Tibial artery (tissue), 4 donors: ENCODE measurements at places on chromosomes 1 and 21.
A peak's percentile ranks its signal among the peaks of the same experiment; 100 is the strongest.

DNA sequence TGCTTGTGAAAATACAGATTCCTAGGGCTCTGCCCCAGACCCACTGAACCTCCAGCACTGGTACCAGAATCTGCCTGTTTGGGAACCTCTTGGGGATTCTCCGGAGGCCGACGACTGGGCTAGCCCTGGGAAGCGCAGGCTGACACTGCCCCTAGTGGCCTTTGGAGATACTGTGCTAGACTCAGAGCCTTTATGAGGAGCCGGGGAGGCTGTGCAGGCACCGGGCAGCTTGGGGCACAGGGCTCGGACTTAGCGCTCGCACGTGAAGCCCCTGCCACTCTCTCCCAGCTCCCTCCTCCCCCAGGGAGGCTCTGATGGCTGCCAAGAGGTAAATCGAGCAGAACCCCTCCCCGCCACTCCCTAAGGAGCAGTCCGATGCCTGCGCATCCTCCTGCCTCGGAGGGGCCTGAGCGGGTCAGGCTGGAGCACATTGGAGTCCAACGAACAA lies 144.6 kb upstream of the TNR start:
- peak; percentile 39 for DNase-seq

GRCh38 chr1:8646189-8646588 lies 171.3 kb downstream of the RERE start:
- no peak for DNase-seq

DNA sequence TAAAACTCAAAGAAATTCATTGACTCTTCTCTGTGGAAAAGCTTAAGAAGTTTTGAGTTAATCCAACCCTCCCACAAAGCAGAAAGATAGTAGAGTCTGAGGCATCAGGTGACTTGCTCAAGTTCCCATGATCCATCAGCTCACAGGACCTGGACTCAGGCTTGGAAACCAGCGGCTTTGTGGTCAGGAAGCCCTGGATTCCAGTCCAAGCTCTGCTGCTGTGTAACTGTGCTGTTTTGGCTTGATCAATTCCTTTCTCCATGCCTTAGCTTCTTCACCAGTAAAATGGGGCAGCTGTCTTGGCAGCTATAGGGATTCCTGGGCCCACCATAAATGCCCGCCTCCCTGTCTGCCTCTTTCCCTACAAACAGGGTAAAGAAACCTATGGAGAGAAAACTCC lies 180.2 kb downstream of the HIVEP3 start:
- no peak for DNase-seq

- no peak for DNase-seq
Measured at GRCh38 chr21:41670056-41670805, 96.6 kb downstream of the RIPK4 start.

DNA sequence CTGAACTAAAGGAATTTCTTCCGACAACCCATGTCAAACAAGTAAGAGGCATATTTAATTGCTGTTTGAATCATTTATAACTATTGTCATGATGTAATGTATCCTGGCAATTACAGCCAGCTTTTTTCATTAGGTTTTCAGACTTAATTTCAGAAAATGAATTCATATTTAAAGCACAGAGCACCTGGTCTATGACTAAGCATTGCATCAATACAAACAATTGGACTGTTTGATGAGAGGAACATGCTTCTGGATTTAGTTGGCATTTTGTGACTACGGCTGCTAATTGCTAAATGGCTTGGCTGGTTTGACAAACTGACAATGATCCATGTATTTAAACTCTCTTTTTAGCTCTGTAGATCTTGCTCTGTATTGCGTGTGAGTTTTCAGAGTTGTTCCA lies 853.4 kb downstream of the NCAM2 start:
- DNase-seq: no peak

- no peak for DNase-seq
Measured at GRCh38 chr1:205199931-205200299, 11.6 kb downstream of the DSTYK start.

DNA sequence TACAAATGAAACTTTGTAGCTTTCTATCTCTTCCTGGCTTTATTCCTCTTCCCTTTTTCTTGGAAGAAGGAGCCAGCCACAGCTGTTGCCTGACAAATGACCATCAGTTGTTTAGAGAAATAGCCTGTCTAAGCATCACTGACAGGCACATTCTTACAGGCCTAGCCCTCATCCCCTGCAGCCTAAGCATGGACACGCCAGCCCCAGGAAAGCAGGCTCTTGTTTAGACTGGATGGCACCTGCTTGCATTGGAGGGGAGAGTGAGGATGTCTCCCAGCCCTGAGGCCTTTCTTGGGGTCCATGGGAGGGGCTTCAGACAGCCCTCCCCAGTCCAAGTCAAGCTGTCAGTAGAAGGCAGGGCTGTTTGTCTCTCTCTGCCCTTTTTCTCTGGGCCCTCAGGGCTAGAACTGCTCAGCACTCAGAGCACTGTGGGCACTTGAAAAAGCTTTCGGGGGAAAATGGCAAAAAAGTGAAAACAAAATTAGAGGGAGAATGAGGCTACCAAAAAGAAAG lies 282.5 kb upstream of the PLXNA2 start:
- no peak for DNase-seq

GRCh38 chr1:41842326-41842725 lies 76.4 kb downstream of the HIVEP3 start:
- DNase-seq: no peak

GRCh38 chr1:205348554-205349487 lies 7.9 kb downstream of the KLHDC8A start:
- DNase-seq: no peak

DNA sequence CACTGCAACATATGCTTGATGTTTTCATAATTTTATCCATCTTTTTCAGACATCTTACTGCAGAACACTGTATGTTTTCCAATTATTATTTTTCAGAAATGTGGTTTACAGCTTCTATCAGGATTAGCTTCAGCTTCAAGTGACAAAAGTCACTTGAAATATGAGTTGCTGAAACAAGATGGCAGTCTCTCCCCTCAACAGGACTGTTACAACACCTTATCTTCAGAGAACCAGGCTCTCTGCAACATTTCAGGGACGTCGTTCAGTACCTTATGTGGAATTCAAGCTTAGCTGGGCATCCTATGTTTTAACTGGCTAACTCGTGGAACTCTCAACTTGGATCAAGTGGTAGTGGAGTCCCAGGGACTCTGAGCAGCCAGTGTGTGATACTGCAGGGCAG lies 2.0 kb upstream of the UBE2G2 start:
- DNase-seq: no peak

DNA sequence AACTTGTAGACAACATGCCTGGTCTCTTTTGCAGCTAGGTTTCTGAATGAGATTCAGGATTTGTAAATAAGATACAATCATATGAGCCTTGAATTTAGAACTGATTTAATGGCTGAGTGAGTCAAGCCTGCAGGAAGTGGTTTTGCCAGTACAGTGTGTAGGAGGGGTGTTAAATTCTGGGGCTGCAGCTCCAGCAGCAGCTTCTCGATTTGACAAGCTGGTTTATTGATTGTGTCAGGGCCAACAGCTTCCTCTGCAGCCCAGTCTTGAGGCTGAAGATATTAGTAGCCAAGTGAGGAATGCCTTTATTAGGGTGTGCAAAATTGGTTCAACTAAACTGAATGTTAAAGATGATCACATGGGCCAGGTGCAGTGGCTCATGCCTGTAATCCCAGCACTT lies 11.5 kb upstream of the PLA2G5 start:
- no peak for DNase-seq

- no peak for DNase-seq
Measured at GRCh38 chr21:31713973-31714740, 17.8 kb downstream of the SCAF4 start.

GRCh38 chr1:59427155-59427554 lies 130.3 kb downstream of the FGGY start:
- DNase-seq: no peak

DNA sequence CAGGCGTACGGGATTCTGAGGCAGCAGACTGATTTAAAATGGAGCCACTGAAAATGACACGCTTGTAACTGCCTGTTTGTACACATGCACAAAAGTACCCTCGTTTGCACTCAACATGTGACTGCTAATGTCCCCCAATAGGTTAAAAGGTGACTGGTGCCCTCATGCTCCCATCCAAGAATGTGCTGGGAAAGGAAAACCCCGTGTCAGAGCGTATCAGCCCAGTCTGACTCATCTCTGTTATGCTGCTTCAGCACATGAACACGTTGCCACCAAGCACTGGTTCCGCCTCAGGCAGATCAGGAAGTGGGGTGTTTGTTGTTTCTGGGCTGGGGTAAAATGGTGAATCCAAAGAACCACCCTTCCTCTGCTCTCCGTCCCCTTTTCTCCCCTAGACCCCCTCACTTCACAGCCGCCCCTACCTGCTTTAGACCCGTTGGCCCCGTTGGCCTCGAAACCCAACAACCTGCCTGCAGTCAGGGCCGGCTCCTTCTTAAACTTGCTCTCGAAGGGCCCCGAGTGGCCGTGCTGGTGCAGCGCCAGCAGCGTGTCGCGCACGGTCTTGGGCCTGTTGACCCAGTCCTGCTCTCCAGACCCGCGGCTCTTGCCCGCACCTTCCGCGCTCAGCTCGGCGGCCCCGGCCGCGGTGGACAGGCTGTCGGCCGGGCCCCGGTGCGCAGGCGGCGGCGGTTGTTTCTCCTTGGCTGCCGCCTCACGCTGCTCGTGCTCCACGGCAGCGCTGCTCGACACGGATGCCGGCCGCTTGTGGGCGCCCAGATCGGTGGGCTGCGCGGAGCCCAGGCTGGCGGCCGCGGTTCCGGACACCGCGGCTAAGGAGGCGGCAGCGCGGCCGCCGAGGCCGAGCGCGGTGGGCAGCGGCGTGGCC lies 1.7 kb downstream of the IRF2BP2 start:
- peak; percentile 90 for DNase-seq

DNA sequence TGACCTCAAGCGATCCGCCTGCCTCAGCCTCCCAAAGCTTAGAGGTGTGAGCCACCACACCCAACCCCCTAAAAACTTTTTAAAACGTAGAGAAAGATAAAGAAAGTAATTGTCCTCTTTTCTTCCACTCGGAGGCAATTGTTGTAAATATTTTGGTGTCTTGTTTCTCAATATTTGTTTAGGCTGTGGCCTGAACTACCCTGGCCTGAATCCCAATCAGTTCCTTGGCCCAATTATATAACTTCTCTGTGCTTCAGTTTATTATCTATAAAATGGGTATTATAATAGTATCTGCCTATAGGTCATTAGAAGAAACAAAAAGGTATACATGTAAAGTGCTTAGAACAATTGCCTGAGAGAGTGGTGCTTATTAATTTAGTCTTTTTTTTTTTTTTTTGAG lies 1.8 kb upstream of the ATP5PO start:
- DNase-seq: no peak

GRCh38 chr1:223825767-223826748 lies 19.7 kb downstream of the TP53BP2 start:
- no peak for DNase-seq

- DNase-seq: peak; percentile 40
Measured at GRCh38 chr1:118989878-118990378, 1.8 kb upstream of the TBX15 start.

DNA sequence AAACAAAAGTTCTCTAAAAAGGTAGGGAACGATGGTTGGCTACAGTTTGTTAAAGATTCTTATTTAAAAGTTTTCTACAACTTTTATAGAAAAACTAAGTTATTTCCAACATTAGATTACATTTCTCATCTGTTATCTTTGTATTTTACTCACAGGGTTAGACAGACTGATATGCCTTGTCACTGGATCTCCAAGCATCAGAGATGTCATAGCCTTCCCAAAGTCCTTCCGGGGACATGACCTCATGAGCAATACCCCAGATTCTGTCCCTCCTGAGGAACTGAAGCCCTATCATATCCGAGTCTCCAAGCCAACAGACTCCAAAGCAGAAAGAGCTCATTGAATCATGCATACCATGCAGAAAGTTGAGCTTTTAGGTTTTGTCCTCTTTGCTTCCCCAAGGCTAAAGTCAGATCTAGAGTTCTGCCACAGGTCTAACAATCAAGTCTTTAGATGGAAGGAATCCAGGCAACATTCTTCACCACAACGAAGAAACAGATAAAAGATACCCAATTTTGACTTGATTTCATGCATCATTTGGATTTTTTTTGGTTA lies 10.3 kb downstream of the GAS5 start:
- no peak for DNase-seq
